Stimulated activated CD4-positive, alpha-beta T cell treated with anti-CD3 and anti-CD28 coated beads, TNF-alpha, amount 100 ng/mL, for 1 hour (primary cell): ENCODE measurements at places on chromosomes 12 and 14.

DNA sequence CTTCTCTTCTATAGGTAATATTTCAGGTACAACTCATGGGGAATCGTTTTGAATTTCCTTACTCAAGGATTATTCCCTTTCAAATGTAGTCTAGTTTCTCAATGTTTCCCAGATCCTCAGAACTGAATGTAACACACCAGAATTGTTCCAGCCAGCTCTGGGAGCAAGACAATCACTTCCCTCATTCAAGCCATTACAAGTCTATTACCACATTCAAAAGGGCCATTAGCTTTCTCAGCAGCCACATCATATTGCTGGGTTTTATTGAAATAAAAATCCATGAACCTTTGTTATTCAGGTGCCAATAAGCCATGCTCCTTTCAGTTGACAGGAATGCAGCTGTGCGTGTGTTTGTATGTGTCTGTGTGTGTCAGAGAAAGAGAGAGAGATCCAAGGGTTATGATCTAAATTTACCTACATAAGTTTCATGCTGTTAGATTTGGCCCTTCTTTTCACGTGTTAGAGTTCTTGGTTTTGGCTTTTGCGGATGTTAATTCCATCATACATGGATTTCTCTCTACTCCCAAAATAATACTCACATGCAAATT lies 357.7 kb downstream of the BCAT1 start:
- no peak for DNase-seq

DNA sequence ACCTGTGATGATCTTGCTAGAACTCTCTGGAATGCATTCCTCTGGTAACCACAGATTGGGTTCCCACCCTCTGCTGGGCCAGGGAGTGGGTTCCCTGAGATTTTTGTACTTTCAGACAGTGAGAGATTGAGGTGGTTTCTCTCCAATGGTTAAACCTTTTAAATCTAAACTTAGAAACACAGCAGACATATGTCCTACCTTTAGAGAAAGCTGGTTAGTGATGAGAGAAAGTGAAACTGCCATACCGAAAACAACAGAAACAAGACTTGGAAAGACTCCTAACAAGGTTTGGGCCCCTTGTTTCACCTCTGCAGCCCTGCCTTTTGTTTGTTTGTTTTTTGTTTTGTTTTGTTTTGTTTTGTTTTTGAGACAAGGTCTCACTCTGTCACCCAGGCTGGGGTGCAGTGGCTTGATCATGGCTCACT lies 9.7 kb upstream of the SGPP1 start:
- DNase-seq, result no peak

GRCh38 chr12:106147956-106148355 lies 9.2 kb upstream of the NUAK1 start:
- DNase-seq, result no peak

DNA sequence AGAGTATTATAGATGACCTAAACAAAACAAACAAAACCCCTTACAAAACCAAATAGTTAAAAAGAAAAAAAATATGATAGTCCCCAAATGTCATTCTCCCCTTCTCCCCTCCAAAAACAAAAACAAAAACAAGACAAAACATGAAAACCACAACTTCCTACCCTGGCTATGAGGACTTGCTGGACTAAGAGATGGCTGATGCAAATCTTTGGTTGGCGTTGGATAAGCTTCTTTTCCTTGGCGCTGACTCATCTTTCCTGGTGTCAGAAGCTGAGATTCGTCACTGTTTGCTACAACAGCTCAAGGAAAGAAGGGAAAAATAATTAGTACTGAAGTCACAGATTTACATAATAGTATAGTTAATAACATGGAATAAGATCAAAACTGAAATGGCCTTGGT lies 102.5 kb upstream of the BBS10 start:
- no peak for DNase-seq

DNA sequence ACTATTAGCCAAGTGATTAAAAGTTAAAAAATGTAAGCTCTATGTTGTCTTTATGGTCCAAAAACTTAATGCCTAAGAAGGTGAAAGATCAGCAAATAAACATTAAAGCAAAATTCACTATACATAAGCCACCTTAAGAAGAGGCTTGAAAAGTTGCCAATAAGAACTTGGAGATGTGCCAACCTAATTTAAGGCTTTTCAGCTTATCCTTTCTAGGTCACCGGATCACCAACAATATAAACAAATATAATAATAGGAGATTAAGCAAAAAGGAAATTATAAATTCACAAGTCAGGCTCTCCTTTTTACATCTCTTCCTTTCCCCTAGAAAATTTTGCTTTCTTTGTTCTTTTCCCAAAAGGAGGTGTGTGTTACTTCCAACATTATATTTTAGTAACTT lies 30.9 kb downstream of the SLC2A3 start:
- no peak for DNase-seq

DNA sequence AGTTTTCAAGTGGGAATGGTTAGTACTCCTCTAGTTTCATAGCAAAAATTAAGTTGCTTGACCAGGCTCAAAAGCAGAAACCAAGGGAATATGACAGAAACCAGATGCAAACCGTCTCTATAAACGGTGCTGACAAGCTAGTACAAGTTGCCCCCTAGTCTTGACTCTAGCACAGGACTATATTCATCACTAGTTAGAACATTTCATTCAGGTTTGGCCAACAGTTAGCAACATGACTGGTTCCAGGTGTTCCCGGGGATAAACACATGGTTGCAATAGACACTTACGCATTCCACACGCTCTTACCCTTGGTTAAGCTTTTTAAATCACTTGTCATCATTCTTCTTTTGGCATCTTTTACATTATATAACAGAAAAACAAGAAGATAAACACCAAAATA lies 103.6 kb downstream of the SCFD1 start:
- no peak for DNase-seq

GRCh38 chr12:52691841-52692150 lies 11.5 kb downstream of the KRT77 start:
- DNase-seq, result no peak

DNA sequence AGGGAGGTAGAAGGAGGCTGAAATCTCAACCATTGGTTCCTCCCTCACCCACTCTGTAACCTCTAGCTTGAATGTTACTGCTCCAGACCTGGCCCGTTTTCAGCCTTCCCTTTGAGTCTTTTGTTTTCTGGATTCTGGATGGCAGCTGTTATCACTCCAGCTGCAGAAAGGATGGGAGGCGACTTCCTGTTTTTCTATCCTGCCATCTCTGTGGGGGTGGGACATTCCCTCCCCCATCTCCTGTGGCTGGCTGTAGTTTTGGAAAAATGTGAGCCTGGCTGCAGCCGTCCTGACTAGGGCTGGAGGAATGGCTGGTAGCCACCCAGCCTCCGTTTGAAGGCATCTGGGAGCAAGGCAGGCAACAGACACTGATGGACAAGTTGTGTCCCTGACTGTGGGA lies 2.9 kb upstream of the PPFIBP1 start:
- DNase-seq, result no peak

GRCh38 chr12:77388445-77389265 lies 323.3 kb upstream of the E2F7 start:
- no peak for DNase-seq

DNA sequence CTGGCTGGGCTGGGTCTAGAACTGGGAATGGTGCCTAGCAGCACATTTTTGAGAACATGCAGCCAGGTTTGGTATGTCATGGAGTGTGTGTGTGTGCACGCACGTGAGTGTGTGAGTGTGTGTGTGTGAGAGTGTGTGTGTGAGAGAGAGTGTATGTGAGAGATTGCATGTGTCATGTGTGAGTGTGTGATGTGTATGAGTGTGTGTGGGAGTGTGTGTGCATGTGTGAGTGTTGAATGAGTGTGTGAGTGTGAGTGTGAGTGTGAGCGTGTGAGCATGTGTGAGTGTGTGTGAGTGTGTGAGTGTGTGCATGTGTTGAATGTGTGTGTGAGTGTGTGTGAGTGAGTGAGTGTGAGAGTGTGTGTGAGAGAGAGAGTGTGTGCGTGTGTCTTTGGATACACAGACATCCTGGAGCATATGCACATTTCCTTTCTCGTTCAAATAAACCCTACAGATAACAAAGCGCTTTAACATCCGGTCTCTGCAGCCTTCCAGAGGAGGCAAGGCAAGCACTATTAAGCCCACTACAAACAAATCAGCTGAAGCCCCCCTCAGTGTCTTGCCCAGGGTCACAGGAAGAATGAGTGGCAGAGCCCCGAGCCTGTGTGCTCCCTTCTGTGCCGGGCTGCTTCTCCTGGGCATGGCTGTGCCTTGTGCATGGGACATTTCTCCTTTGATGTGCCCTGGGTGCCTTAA lies 108.7 kb upstream of the ETV6 start:
- DNase-seq, result no peak

- no peak for DNase-seq
These were observed 45.4 kb downstream of the NIN start for GRCh38 chr14:50785457-50786063.

DNA sequence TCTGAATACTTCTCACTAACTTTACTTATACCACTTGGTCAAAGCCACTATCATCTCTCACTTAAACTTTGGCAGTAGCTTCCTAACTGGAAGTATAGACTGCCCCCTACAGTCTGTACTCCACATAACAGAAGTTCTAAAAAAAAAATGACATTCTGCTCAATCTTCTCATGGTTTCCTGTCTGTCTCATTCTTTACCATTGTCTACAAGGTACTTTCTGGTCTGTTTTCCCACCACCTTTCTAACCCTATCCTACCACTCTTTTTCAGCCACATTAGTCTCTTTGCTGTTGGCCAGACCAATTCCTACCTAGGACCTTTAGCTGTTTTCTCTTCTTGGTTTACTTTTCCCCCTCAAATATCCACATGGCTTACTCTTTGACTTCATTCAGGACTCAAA lies 14.7 kb downstream of the CPSF6 start:
- no peak for DNase-seq

DNA sequence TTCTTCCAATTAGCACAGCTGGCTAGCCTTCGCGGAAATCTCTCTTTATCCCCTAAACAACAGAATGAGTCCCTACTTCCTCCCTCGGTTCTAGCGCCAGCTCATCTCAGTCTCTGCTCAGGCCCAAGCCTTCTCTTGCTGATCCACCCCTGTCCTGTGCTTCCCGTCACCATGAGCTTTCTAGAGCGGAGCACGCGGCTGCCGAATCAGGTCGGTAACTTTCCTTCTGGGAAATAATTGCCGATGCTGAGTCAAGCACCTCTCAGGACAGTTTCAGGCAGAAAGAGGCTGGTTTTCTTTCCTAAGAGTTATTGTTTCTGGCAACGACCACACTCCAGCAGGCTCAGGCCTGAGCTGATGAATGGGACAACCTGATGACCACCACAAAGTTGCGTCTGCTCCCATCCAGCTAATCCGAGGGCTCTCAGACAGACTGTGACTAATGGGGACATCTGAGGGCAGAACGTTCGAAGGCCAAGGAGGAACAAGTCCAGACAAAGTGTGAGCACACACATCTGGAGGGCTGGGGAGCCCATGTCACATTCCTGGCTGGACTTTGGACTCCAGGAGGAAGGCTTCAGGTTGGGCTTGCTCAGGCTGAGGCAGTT lies 13.6 kb upstream of the GPR68 start:
- no peak for DNase-seq

DNA sequence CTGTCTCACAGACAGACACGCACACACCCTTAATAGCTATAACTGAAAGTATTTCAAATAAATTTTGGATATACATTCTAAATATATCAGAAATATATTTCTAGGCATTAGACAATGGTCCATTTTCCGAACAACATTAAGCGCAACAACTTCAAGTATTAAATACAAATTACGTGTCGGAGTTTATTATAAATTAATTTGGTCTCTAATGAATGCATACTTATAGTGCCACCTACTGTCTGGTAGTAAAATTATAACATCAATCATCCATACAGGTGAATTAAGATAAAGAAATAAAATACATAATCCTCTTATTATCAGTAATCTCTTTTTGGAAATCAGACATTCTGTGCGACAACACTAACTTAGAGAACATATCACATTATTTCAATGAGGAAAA lies 27.2 kb upstream of the CMAS start:
- DNase-seq, result no peak

DNA sequence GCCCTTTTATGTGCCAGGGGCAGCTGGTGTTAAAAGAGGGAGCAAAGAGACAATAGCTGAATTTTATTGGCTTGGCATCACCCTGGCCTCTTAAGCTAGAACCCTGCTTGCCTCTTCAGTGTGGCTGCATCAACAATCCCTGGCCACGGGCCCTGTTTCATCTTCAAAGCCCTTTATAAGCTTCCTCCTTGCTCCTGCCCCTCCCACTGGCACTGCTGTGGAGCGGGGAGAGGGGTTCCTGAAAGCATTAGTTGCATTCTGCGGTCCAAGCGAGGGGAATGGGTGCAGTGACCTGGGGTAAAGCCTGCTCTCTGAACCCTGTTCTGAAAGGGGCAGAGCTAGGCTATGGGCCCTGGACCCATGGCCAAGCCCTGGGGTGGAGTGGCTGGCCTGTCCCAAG lies 220 bp upstream of the KRT83 start:
- DNase-seq, result no peak

DNA sequence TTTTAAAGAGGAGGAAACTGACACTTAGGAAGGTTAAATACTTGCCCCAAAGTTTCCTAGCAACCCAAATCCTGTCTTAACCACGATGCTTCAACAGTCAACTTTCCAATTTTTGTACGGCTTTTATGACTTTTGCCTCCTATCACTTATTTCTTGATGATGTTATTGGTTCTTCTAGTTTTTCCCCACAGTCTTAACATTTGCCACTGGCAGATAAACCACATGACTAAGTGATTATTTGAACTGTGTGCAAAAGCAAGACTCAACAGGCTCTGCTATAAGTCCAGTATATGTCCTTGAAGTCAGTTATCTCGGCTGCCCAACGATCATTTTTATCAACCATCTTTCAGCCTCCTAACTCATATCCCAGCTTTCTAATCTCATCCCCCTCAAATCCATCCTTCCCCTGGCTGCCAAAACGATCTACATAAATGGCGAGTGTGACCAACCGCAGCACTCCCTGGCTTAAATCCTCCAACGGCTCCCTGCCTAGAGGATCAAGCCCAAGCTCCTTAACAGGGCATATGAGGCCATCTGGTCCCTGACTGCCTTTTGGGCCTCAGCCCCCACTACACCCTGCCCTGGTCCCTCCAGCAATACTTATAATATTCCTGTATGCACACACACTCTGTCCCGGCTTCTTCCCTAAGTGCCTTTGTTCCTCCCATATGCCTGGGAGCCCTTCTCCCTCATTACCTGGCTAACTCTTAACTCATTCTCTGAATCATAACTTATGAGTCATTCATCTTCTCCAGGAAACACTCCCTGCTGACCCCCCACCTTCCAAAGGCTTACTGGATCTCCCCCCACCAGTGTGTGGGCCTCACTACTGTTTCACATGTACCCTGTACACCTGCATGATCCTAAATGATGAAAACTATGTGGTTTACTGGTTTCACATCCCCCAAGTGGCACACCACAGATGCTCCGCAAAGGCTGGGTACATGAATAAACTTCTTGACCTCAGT lies 8.8 kb downstream of the VPS37B start:
- DNase-seq, result no peak
